Hepatocyte (in vitro differentiated cells): ENCODE measurements at places on chromosomes 3 and 15. TPM values are rescaled to one million over a fixed set of nuclear protein-coding genes. Genes with fewer than 3 reads are reported as not detected.

DNA sequence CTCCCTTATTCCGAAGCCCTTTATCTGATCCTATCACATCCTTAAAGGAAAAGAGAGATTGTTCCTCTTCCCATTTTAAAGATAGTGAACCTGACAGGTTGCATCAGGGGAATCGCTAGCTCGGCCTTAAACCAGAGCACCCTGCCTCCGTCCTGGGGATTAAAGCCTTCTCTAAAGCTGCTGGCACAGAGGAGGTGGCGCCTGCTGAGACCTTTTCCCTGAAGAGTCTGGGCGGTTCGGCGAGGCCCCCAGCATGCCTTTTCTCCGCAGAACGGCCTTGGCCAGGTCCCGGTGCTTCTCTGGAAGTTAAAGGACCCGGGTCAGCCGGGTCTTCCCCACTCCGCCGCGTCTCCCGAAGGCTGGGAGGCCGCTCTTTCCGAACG, 593 bp downstream of the FAM219B start:
- DNase-seq = peak; percentile 53

DNA sequence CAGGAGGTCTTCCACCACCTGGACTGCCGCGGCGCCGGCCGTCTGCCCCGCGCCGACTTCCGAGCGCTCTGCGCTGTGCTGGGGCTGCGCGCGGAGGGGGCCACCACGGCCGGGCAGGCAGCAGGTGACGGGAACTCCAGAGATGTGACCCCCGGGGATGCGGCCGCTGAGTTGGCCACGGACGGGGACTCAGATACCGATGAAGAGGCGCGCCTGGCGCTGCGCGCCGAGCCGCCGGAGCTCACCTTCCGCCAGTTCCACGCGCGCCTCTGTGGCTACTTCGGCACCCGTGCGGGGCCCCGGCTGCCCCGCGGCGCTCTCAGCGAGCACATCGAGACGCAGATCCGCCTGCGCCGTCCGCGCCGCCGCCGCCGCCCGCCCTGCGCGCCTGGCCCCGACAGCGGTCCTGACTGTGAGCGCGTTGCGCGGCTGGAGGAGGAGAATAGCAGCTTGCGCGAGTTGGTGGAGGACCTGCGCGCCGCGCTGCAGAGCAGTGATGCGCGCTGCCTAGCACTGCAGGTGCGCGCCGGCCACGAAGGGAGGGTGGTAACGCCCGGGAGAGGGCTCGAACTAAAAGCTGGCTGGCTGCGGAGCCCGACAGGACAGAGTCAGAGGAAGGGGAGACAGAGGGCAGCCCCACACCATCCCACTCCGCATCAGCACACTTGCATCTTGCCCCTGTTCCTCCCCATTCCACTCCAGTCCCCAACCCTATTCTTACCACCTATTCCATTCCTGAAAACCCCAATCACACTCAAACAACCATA, 885 bp downstream of the EFCC1 start:
- DNase-seq = no peak

DNA sequence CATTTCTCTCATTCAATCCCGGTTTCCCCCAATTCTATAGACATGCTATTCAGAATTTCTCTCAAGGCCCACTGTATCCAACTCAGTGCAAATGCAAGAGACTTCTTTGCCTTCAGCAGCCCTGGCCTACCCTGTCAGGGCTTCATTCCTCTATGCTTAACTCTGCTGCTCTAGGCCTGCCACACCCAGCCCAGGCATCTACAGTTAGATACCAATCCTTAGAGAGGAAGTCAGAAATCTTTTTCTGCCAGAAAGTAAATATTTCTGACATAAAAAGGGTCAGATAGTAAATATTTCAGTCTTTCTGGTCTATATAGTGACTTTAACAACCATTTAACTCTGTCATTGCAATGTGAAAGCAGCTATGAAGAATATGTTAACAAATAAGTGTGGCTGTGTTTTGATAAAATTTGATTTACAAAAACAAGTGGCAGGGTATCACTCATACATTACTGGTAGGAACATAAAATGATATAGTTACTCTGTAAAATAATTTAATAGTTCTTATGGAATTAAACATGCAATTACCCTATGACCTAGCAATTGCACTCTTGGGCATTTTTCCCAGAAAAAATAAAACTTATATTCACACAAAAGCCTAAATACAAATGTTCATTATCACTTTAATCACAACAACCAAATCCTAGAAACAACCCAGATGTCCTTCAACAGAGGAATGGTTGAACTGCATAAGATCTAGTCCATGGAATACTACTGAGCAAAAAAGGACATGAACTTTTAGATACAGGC, 942.0 kb downstream of the SQOR start:
- DNase-seq = peak; percentile 56

GRCh38 chr15:38176155-38176554, 76.5 kb upstream of the SPRED1 start:
- DNase-seq = no peak

ALCAM gene
- 55.9 and 58.0 TPM in 2 replicates for polyA plus RNA-seq

NPAP1 gene
- 0.77 and 1.1 TPM in 2 replicates for polyA plus RNA-seq
